Esophagus muscularis mucosa (tissue), 4 donors: ENCODE measurements at places on chromosomes 16 and 17. TPM values are rescaled to one million over a fixed set of nuclear protein-coding genes. Genes with fewer than 3 reads are reported as not detected.

The WFIKKN2 gene
- 0.42 TPM for total RNA-seq

The HBA1 gene
- not detected for total RNA-seq

The CLDN6 gene
- total RNA-seq: not detected

The SLC16A11 gene
- 0.17 TPM for total RNA-seq

The RCVRN gene
- total RNA-seq: not detected

The ARMC5 gene
- total RNA-seq: 5.4 TPM

The ITGAD gene
- not detected for total RNA-seq

The KRT17 gene
- not detected for total RNA-seq

The ESRP2 gene
- 0.58 TPM for total RNA-seq

The KRT27 gene
- total RNA-seq: not detected

The CCL4 gene
- total RNA-seq: 2.0 TPM

The SLC52A1 gene
- total RNA-seq: not detected

The SMIM36 gene
- total RNA-seq: not detected

The ZACN gene
- not detected for total RNA-seq

The TNFSF12 gene
- total RNA-seq: 102 TPM

The CCL13 gene
- total RNA-seq: 0.78 TPM

The ABI3 gene
- 3.3 TPM for total RNA-seq

The SDR42E2 gene
- not detected for total RNA-seq

The TBX2 gene
- total RNA-seq: 42.6 TPM

The TBC1D3D gene
- total RNA-seq: not detected

The CTRB2 gene
- total RNA-seq: not detected

The CBX8 gene
- 7.5 TPM for total RNA-seq

The KRT33B gene
- not detected for total RNA-seq

The SOX15 gene
- 2.9 TPM for total RNA-seq

The ANKRD13B gene
- 16.1 TPM for total RNA-seq

The TM4SF5 gene
- total RNA-seq: not detected

The CCDC92B gene
- total RNA-seq: 0.13 TPM

The SMCR8 gene
- 13.3 TPM for total RNA-seq

The PRKCA gene
- total RNA-seq: 61.9 TPM

The CCL8 gene
- total RNA-seq: not detected

The CA5A gene
- not detected for total RNA-seq

The ALOX12B gene
- total RNA-seq: not detected

The SLC12A3 gene
- total RNA-seq: not detected

The UMOD gene
- total RNA-seq: not detected

The RETREG3 gene
- 42.7 TPM for total RNA-seq

The ACADVL gene
- 571 TPM for total RNA-seq

The C16orf96 gene
- total RNA-seq: not detected

The TBC1D3E gene
- not detected for total RNA-seq
